ENCODE measurements at places on chromosomes 3 and 15. TPM values are rescaled to one million over a fixed set of nuclear protein-coding genes. Genes with fewer than 3 reads are reported as not detected.
A peak's percentile ranks its signal among the peaks of the same experiment; 100 is the strongest.

PPM1L gene
- total RNA-seq: 1.8 TPM

P2RY1 gene
- 1.1 TPM for total RNA-seq

RUBCN gene
- total RNA-seq: 23.4 TPM

- H3K4me1 ChIP-seq: peaks cover 84% of the 10 kb centered on the region
- DNase-seq: no peak
- H3K36me3 ChIP-seq: peaks cover 64% of the 10 kb centered on the region
- peak overlapping the region; percentile 91 for H3K27ac ChIP-seq
- peak overlapping the region; percentile 37 for H3K4me3 ChIP-seq
These were observed 32.5 kb downstream of the RFTN1 start for GRCh38 chr3:16480861-16481545.

DNA sequence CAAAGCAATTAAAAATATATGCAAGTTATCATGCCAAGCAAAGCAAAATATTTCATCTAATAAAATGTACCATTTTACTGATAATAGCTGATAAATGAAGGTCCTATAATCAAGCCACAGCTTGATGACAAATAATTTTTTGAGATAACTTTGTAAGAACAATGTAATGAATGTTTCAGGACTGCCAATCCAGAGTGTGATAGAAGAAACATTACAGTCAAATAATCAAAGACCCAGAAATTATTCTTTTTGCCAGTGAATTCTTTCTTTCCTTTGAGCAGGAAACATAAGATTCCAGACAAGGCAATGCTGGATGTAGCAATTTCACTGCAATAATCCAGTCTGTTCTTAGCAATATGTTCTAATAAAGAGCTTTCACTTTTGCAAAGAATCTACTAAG, 556.1 kb downstream of the PLOD2 start:
- no peaks in the 10 kb centered on the region for H3K36me3 ChIP-seq
- no peaks in the 10 kb centered on the region for H3K4me1 ChIP-seq
- no peak overlapping the region for H3K27ac ChIP-seq
- no peak overlapping the region for H3K4me3 ChIP-seq
